GM04504 (cell line): ENCODE measurements at places on chromosomes 1 and 21.

DNA sequence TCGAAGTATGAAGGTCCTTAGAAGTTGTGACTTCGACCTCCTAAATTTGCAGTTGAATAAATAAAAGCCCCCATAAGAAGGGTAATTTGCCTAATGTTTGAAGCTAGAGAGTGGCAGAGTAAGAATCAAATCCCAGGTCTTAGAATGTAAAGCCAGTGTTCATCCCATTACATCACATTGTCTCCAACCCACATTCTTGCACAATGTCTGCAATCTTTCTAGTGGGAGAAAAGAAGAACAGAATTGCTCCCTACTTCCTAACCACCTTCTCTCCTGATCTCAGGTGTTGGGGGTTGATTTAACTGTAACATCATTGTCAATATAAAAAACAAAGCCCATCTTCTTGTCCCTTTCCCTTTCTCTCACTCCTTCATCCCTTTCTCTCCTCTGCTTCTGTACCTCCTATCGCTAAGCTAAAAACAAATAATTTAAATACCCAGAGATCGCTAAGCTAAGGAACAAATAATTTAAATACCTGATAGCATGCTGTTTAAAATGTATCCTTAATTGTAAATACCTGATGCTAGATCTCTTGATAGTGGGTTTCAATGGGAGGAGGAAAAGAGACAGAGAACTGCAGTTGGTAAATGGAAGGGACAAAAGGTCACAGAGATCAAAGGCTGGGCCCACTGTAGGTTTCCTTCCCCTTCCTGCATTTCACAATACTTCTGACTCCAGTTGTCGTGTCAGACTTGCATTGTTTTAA is 32.1 kb upstream of the CCDC190 start:
- DNase-seq = no peak

DNA sequence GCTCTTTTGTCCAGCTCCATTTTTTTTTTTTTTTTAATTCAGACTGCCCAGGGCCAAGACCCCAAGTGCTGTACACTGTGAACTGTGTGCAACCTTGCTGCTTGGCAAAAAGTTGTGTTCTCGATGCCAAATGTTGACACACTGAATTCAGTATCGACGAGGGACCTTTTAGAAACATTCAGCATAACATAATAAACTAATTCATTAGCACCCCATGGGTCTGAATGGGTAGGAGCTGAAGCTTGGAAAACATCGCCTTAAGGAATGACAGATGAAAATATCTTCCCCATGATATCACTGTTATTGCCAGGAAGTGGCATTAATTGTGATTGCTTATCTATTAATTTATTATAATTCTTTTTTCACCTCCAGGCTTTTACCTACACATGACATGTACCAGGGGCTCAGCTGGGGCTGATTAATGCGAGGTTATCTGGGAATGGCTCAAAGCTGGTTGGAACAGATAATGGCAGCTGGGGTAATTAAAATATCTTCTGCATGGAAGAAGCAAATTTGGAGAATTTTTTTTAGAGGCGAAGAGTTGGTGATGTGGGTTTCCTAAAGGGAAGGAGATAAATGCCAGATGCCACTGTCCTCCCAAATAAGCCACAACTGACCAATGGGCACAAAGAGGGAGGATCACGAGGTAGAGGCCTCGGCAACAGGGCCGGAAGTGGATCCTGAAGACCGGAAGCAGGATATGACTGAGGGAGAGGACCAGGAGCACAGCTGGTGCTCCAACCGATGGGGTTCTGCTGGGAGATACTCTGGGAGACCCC is 169.3 kb downstream of the GRIK3 start:
- no peak for DNase-seq

- no peak for DNase-seq
Observed at GRCh38 chr1:153231363-153231762, 14.0 kb downstream of the PRR9 start.

DNA sequence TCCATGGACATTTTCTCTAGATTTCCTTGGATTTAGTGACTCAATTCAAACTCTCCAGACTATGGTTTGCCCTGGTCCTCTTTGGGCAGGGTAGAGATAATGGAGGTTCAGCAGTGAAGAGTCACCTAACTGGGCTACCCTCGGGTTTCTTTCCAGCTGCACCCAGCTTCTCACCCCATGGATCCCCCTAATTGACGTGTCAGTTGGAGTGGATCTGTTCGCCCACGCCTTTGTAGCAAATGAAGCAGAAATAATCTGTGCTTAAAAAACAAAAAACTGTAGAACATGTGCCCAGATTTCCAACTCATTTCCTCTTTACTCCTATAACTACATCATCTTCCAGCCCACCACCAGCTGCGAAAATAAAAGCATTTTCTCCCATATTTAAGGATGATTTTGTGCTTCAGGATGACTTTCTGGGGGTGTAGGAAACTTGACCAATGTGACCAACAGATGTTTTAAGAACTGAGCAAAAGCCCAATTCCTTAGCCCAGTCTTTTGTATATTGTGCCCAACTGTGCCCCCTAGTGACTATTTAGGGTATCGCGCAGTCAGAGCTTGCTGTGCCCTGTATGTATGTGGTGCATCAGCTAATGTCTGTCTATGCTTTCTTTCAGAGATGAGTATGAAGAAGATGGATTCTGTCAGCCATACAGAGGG is 66.5 kb upstream of the UBE2U start:
- peak; percentile 75 for DNase-seq

DNA sequence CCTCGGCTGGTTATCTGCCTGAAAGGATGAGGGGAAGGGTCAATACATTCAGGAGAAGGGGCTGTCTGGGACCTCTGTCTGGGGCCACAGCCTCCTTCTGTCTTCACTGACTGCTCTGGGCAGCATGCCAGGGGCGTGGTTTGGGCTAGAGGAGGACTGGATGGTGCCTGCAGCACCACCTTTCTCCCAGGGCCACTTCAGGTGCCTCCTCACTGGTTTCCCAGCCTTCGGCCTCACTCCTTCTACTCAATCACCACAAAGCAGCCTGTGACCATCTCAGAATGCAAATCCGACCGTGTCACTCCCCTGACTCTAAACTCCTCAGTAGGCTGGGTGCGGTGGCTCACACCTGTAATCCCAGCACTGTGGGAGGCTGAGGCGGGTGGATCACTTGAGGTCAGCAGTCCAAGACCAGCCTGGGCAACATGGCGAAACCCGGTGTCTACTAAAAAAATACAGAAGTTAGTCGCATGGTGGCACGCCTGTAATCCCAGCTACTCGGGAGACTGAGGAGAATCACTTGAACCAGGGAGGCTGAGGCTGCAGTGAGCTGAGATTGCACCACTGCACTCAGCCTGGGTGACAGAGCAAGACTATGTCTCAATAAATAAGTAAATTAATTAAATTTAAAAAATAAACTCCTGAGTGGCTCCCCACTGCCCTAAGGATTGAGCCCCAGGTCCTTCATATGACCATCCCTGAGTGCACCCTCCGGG is 50.1 kb upstream of the ECE1 start:
- DNase-seq = no peak

DNA sequence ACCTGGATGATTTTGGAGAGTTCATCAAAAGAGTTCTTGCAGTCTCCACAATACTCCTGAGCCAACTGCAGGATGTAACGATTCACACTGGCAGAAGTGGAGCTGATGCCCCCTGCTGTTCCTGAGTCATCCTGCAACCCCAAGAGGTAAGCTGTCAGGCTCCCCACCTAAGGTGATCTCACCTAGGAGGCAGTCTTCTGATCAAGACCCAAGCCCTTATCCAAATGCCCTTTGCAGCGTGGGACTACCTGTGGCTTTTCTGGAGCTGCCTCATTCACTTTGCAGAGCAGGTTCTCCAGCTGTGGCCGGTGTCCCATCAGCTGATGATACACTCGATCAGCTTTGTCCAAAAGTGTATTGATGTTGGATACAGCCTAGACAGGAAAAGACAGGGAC is 96.4 kb downstream of the UBR4 start:
- peak; percentile 1 for DNase-seq

DNA sequence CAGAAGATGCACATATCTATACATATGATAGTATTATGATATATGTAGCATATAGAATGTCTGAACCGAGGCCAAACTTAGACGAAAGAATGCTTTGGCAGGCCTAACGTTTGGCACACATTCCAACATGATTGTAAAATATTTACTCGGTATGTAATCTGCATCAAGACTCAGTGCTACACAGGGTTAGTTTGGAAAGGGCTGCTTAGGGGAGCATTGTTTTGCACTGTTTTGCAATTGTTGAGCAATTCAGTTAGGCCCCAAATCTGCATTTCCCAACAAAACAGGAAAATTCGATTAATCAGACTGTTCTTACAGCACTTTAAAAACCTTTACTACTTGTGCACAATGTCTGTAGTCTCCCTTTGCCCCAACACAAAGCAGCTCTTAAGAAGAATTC is 216.0 kb upstream of the NEGR1 start:
- no peak for DNase-seq

- no peak for DNase-seq
Observed at GRCh38 chr21:31194510-31195293, 149.4 kb downstream of the TIAM1 start.

- no peak for DNase-seq
Observed at GRCh38 chr1:223313415-223313754, 50.6 kb downstream of the SUSD4 start.
